KG1 (cell line): ENCODE measurements at places on chromosomes 2 and 18.

- no peak for DNase-seq
These were observed 376 bp downstream of the NDUFA10 start for GRCh38 chr2:240024766-240025165.

GRCh38 chr2:192159208-192159607 lies 35.5 kb downstream of the TMEFF2 start:
- no peak for DNase-seq

- DNase-seq: no peak
These were observed 447.6 kb upstream of the CHST9 start for GRCh38 chr18:27632706-27633105.

GRCh38 chr2:70531419-70532086 lies 22.1 kb downstream of the TGFA start:
- no peak for DNase-seq

- no peak for DNase-seq
These were observed 2094.5 kb upstream of the CELF4 start for GRCh38 chr18:39660141-39660540.

DNA sequence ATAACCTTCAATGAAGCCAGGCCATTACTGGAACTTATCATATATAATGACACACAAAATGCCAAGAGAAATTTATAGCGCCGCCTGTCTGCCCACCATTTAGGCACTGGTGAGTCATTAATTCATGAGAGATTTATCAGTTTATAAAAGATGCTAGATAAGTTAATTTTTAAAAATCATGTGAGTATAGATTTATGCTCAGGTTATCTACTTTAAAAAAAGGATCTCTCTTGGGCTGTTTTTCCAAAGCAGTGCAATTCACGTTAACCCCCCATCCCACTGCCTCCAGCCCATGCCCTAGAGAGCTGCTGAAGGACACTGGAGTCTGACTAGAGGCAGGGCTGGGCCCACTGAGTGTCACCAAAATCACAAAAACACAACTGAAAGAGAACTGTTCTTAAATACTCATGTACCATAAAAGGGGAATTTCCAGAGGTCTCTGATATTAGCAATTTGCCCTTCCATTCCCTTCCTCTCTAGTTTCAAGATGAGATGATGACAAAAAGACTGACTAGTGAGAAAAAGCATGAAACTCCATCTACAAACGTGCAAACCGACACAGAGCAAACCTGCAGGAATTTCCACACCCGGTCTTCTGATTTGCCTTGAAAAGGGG lies 160.8 kb downstream of the BCL2 start:
- no peak for DNase-seq

GRCh38 chr2:233287871-233288270 lies 19.7 kb upstream of the SAG start:
- no peak for DNase-seq

- no peak for DNase-seq
These were observed 96.4 kb upstream of the NOL4 start for GRCh38 chr18:34321066-34321465.

DNA sequence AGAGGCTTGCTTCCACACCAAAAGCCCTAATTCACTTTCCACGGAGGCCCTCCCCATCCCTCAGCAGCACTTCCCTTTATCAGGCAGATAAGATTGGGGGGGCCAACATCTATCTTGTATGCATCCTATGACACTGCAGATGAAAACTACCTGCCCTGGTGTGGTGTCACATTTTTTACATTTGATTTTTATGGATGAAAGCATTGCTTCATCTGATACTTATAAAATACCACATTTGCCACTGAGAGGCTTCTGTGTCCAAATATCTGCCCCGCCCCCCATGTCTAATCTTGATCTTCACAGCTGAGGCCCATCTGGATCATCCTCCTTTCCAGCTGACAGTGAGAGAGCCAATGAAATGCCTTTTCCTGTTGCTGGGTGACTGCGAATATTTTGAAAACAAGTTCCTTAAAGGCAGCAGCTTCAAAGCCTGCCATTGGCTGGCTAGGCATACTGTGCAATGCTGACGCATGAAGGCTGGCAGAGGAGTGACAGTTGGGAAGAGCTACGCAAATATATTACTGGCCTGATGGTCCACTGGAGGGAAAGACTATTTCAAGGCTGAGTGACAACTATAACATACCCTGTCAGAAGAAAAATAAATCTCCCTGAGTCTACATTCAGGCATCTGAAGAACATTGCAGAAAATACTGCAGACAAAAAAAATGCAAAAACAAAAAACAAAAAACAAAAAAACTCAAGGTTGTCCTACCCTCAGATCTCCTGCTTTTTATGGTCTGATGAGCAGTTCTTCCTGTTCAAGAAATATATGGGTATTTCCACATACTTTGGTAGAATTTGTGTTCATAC lies 318.7 kb downstream of the PDE11A start:
- no peak for DNase-seq

- no peak for DNase-seq
These were observed 95.2 kb downstream of the ZEB2 start for GRCh38 chr2:144424559-144425240.

DNA sequence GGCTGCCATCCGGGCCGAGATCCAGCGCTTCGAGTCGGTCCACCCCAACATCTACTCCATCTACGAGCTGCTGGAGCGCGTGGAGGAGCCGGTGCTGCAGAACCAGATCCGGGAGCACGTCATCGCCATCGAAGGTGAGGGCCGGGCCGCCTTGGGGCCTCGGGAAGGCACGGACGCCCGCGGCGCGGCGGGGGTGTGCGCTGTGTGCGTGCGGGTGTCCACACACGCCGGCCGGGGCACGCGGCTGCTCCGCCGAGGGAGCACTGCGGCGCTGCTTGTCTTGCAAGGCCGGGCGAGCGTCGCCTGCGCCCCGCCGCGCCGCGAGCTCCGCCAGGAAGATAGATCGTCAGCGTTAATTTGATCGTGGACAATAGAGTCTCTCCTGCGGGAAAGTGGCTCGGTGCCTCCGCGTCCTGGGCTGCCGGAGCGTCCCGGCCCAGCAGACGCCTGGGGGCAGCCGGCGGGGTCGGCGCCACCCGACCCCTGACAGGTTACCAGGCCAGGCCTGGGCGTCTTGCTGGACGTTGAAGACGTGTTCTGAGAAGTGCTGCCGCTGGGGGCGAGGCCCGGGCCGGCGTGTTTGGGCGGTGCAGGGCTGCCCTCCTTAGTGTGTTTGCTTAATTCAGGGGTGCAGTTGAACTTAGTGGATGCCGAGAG lies 1.0 kb downstream of the AGAP1 start:
- no peak for DNase-seq

DNA sequence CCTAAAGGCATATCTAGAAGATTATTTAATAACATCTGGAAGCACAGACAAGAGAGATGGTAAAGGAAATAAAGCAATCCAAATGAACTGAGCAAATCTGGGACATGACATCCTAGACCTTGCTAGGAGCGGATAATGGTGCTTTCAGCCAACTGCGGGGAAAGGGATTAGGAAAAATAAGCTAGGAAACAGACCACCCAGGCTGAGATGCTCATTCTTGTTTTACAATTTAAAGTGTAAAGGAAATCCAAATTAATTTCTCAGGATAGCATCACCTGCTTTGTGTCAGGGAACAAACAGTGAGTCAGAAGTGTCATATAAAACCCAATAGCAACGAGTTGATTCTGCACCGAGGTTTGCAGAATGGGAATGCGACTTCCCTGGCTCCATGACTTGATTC lies 112.5 kb upstream of the CXCR4 start:
- DNase-seq: no peak

GRCh38 chr2:204452464-204453023 lies 92.7 kb upstream of the PARD3B start:
- no peak for DNase-seq

- no peak for DNase-seq
These were observed 13.9 kb upstream of the RBMS1 start for GRCh38 chr2:160507464-160507863.

GRCh38 chr18:76450452-76451395 lies 44.3 kb downstream of the ZNF516 start:
- DNase-seq: peak; percentile 15

DNA sequence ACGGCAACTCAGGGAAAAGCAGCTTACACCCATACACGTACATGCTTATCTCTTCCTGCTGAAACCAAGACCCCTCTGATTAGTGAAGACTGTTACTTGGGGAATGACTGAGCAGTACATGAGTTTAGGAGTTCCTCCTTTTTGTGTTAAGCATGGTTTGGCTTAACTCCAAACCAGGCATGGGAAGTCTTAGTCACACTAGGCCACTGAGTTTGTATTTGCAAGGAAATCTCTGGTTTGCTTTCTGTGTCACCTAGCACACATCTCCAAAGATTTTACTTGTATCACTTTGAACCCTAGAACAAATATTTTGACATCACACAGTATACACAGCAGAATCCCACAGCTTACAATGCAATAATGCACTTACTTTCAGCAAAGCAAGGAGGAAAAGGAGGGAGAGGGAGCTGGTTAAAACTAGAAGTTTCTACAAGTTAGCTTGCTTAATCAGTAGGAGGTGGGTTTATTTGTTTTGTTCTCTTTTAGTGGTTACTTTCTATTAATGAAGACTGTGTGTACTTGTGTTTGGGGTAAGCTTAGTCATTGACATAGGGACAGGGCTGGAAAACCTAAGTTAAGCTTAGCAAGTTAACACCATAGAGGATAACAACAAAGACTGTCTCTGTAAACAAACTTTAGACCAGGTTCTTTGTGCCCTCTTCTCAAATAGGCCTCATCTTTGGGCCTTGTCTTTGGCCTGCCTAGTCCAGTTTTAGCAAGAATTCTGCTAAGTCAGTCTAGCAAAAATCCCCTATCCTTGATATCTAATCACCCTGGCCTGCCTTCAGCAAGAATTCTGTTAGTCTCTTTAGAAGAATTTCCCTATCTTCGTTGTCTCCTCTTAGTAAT lies 219.4 kb downstream of the MREG start:
- DNase-seq: peak; percentile 41

DNA sequence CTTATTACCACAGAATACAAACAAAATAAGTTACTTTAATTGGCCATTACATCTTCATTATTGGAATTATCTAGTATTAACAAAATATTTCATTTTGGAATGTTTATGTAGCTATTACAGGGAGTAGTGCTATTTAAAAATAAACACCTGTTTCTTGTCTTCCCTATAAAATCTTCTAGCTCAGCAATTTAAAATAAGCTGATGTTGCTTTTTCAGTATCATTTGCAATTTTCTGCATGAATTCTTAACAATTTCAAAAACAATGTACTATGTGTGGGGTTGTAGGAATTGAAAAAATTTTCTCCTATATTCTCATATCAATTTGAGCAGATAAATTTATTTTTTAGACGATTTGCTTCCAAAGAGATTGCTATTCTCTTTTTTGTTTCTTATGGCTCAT lies 1251.3 kb upstream of the CRIM1 start:
- DNase-seq: no peak
